ENCODE measurements at places on chromosomes 5 and 9. TPM values are rescaled to one million over a fixed set of nuclear protein-coding genes. Genes with fewer than 3 reads are reported as not detected.
A peak's percentile ranks its signal among the peaks of the same experiment; 100 is the strongest.

TAF11L5 gene
- polyA plus RNA-seq, result not detected

SLC27A6 gene
- 1.0 TPM for polyA plus RNA-seq

RXRA gene
- 28.9 TPM for polyA plus RNA-seq

DNA sequence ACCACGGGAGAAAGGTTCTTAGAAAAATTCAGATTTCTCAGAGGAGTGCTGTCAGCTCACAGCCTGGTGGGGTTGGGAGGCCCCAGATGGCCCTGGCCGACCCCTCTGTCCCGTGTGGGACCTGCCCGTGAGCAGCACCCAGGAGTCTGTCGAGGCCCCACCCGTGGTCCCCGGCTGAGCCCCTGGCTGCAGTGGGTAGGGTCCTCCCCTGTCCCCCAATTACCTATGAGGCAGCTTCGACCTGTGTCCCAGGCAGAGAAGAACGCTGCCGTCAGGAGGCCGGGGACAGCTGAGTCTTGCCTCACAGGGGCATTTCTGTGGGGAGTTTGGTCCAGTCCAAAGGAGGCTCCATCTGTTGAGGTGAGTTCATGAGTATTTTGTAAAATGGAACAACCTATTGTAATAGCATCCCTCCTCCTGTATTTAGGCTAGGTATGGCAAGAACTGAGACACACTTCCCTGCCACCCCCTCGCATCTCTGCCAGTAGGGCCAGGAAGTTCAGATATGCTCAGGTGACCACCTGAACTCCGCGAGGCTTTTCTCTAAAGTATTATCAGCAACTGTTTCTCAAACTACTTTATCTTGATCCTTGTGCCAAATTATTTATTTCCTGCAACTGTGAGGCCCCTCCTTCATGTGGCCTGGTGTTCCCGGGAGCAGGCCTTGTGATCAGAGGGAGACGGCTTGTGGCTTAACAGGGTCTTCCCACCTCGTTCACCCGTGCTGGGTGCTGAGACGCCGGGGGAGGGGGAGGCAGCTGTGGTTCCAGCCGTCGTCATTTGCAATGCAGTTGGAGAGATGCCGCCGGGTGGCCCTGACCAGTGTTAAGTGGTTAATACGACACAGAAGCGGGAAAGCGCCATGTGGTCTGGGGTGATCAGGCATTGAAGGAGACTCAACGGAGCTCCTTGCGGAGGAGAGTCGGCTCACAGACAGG lies 1.7 kb downstream of the AHRR start:
- no peak for DNase-seq

SLC25A25 gene
- 10.8 TPM for polyA plus RNA-seq

DNA sequence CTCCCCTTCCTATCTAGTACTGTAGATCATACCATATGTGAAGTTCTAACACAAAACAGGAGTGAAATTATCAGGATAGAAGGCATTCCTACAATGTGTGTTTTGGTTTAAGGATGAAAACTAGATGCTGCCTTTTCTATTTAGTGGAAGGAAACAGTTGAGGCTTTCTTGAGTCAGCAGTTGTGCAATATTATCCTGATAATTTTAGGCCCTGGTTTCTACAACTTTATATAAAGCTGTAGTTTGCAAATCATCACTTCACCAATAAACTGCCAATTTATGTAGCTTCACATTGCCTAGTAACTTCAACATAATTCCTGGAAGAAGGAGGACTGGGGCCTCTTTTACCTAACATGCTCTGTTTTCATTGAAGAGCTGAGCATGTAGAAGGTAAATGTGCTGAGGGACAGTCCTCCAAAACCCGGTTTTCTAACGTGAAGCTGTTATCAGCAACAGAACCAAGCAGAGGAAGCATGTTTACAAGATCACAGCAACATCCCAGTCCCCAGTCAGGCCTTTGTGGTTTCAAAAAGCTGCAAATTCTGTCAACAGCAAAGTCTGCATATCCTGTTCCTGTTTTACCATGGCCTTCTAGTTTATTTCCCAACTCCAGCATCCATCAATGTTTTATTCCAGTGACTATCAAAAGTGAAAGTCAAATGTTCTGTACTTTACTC lies 513.4 kb upstream of the MEF2C start:
- DNase-seq, result peak; percentile 17

DNA sequence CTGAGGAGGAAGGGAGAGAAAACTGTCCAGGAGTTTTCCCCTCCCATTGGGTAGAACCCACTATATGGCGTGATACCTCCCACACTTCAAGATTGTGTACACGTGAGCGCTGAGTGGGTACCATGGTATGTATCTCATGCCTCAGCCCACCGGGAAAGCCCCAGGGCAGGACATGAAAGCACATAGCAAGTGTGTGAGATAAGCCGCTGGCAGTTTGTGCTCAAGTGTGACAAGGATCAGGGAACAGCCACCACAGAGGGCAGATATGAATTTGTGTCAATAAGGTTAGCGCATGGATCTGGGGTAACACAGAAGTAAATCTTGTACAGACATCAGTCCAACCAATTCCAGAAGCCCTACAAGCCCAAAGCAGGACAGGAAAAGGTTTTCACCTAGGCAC lies 42.6 kb upstream of the NAA35 start:
- no peak for DNase-seq

DNA sequence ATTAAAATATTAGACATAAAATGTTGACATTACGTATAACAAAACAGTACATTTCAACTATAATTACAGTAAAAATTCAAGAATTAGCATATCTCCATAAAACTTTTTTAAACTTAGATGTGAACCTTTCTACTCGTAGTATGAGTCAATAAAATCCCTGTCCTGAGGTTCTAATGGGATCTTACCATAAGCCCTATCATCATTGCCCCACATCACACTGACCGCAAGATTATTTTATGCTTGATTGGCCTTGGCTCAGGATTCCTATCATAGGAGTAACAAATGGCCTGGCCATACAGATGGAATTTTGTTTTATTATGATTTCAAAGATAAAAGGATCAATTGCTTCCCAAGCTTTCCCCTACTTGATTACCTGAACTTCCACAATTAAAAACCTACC lies 238.3 kb downstream of the MEF2C start:
- DNase-seq, result no peak

DNA sequence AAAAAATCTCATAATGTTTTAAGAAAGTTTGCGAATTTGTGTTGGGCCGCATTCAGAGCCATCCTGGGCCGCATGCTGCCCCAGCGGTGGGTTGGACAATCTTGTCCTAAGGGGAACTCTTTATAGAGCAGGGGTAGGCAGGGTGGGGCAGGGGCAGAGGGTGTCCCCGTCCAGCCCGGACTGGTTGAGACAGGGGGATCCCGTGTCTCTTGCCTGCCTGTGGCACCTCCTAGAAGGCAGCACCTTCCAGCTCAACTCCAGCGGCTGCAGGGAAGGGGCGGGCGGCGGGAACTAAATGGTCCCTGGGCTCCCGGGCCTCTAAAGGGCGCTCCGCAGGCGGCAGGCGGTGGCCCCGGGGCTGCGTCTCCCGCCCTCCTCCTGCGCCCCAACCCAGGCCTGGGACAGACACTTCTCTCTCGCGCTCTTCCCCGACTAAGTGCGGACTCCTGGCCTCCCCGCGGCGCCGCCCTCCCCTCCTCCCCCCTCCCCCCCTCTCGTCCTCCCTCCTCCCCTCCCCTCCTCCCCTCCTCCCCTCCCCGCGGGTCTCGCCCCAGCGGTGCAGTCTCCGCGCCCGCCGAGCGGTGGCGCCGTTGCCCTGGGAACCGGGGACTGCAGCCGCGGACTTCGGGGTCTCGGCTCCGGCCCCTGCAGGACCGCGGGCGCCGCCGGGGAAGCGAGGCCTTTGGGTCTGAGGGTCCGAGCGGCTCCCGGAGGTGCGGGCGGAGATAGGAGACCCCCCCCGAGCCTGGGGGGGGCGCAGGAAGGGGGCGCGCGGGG lies 132.6 kb downstream of the MRPL36 start:
- DNase-seq, result no peak

- no peak for DNase-seq
These were observed 38.7 kb downstream of the SLC28A3 start for GRCh38 chr9:84301851-84302250.

DNA sequence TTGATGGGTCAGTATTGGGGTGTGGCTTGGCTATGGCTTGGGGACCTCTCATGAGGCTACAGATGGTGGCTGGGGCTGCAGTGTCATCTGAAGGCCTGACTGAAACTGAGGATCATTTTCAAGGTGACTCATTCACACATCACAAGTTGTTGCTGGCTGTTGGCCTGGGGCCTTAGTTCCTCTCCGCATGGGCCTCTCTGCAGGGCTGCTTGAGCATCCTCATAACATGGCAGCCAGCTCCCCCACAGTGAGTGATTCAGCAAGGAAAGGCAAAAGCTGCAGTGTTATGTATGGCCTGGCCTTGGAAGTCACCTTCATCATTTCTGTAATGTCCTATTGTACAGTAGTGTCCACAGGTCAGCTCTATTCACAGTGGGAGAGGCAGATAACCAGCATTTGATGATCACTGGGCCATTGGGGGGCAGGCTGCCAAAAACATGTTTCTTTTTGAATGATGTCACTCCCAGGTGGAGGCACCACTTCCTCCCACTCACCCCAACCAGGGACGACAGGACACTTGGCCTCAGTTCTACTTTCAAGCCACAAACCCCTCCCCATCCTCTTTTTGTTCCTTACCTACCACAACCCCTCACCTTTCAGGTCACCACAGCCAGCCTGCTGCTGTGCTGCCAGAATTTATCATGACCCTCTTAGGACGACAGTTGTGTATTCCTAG lies 14.4 kb downstream of the FGD3 start:
- DNase-seq, result no peak

DNA sequence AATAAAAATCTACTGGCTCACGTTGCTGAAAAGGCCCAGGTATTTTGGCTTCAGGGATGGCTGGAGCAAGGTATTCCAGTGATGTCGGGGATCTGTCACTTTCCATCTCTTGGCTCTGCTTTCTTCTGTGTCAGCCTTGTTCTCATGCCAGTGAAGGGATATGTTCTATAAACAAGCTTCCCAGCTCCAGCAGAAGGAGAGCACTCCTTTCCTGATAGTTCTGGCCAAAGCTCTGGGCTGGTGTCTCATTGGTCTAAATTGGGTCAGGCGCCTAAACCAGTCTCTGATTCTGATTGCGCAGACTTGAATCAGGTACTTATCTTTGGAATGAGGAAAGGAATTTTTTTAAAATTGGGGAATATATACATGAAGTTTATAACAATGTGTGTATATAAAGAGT lies 5.1 kb downstream of the SNX30 start:
- no peak for DNase-seq

All from forelimb muscle (tissue), 1 donor.